ENCODE measurements at places on chromosomes 6 and 20.

- DNase-seq = no peak
Observed at GRCh38 chr6:92708270-92708669, 711.1 kb downstream of the EPHA7 start.

DNA sequence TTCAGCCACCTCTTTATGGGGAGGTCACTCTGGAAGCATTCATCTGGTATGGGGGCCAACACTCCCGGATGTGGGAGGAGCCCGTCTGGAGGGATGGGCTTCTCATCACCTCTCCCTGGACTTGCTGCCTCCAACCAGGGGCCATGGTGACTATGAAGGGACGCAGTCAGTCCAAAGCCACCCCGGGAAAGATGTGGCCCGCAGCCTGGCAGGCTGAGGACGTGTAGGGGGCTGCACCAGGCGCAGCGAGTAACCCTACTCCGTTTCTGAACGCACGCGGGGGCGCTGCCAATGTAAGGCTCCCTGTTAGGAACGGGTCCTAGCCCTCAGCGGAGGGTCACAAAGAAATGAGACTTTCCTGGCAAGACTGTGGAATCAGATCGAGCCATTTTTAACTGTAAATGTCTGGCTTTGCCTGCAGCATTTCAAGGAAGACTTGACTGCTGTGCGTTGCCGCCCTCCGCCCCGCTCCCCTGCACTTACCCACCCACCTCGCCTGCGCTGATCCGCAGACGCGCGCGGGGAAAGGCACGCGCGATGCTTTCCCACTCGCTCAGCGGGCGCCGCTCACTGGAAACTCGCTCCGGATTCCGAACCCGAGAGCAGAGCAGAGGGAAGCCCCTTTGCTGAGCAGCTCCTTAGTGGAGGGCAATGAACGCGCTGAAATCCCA is 55.1 kb downstream of the IL20RA start:
- DNase-seq = peak; percentile 22

DNA sequence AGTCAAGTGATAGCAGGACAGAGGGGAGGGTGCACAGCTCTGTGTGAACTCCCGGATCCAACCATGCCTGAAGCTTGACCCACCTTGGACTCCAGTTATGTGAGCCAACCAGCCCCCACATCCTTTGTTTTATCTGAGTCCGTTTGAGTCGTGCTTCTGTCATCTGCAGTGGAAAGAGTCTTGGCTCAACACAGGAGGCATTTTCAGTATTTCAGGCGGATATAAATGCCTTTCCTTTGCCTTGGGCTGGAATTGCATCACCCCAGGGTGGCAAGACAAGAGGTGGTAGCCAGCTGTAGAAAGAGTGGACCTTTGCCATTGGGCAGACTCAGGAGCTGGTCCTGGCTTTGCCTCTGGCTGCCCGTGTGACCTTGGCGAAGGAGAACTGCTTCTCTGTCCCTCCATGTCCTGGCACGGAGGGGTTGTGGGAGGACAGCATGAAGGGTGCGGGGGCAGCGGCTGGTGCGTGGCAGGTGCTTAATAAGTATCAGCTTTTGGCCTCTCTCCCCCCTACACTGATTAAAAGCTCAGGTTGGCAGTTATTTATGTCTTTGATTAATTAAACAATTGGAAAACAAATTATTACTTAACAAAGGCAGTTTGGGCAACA is 42.6 kb upstream of the APCDD1L start:
- no peak for DNase-seq

DNA sequence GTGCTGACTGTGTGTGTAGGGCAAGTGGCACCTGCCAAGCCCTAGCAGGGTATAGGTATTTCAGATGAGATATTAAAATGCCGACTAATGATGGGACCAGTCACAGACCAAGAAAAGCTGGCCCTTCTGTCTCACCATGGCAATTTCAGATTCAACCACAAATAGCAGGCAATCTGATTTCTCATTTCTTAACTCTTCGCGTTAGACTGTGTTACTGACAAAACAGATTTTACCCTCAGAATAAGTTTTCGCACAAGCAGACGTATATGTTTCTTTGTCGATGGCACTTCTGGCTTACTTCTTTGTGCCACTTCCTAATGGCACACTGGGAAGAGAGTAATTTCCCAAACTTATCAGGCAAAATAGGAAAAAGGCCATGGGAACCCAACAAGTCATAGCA is 58.7 kb downstream of the CAP2 start:
- DNase-seq = no peak

- peak; percentile 36 for DNase-seq
Observed at GRCh38 chr6:7479801-7480266, 61.6 kb upstream of the DSP start.

DNA sequence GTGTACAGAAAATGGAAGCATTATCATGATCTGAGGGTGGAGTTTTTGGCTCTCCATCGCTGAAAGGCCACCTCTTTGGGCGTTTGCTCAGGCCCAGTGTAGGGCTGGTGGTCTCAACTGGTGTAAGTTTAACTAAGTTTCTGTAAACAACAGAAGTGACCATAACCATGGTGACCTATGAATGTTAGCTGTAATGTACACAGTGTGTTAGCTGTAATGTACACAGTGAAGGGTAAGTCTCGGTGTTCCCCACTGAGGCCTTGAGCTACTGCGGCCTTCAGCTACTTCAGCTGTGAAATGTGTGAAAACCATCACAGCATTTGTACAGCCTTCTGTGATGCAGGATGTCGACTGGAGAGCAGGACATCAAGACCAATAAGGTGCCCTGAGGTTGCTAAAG is 185.2 kb downstream of the MYLK4 start:
- DNase-seq = no peak

DNA sequence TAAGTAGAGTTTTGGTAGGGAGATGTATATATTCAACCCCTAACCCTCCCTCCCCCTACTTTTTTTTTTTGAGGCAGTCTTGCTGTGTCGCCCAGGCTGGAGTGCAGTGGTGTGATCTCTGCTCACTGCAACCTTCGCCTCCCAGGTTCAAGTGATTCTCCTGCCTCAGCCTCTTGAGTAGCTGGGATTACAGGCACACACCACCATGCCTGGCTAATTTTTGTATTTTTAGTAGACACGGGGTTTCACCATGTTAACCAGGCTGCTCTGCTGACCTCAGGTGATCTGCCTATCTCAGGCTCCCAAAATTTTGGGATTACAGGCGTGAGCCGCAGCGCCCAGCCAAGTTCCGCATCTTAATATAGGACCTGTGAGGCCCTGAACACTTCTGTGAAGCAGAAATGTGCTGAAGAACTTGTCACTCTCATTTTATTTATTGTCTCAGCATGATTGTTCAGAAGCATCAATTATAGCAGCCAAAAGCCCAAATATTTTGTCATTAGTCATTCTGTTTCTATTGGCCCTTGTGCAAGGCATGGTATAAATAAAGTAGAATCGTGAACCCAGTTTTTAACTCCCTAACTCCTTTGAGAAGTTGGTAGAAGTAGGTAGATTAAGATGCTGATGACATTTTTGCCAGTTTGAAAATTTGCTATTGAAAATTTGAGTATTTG is 19.4 kb downstream of the DSTN start:
- DNase-seq = no peak

- no peak for DNase-seq
Observed at GRCh38 chr20:11918981-11919380, 1.3 kb downstream of the BTBD3 start.

DNA sequence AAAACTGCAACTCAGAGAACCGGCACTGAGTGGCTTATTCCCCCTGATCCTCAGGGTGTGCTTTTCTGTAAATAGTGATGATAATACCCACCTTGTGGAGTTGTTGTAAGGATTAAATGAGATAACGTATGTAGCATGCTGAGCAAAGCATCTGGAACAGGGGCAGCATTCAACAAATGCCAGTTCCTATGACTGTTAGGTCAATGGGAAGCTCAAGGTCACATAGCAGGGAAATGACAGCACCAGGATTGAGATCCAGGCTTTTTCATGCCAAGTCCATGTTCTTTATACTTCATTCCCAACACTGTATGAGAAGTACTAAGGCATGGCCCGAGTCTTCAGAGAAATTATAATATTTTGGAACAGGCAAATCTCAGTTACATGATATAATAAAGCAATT is 5.1 kb downstream of the RCAN2 start:
- DNase-seq = no peak

GRCh38 chr20:25057234-25058050 is 497 bp downstream of the ACSS1 start:
- peak; percentile 47 for DNase-seq

- DNase-seq = no peak
Observed at GRCh38 chr6:20448828-20449227, 47.1 kb downstream of the E2F3 start.

- no peak for DNase-seq
Observed at GRCh38 chr6:259316-259715, 33.0 kb upstream of the DUSP22 start.

- no peak for DNase-seq
Observed at GRCh38 chr6:163344411-163344810, 70.1 kb upstream of the QKI start.

DNA sequence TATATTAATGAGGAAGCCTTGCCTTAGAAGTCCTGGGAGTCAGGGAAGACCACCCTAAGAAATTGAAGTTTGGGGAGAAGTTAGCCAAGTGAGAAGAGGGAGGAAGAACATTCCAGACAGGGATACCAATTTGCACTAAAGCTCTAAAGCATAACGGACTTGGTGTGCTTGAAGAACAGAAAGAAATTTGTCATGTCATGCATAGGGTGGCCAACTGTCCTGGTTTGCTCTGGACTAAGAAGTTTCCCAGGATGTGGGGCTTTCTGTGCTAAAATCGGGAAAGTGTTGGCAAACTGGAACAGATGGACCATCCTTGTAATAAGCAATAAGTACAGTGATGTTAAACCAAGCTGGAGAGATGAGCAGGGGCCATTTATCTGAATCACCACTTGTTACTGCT is 217.6 kb downstream of the ZNF217 start:
- no peak for DNase-seq

DNA sequence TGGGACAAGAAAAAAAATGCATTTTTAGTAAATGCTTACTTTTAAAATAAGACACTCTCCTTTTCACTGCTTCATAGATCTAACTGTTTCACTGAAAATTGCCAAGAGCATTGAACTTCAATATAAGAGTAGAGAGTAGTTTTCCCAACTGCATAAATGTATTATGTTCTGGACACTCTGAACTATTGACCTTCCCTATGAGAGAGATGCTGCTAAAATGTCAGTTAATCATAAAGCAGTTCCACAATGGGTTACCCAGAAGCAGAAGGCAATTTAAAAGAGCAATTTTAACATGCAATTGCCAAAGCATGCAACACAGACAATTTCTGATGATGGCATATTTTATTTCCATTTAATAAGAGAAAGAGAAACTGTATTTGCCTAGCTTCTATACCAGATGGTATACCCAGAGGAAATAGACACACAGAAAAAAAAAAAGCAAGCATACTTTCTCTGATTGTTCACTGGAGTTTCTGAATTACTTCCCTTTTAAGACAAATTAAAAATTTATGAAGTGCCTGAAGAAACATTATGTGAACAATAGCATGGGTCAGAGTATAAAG is 279.1 kb upstream of the THEMIS start:
- DNase-seq = no peak

All from mesenchymal stem cell (in vitro differentiated cells and primary cell).